ENCODE measurements at places on chromosomes 6 and 20.

GRCh38 chr20:48282591-48283228, 497.4 kb upstream of the SULF2 start:
- DNase-seq, result peak; percentile 35

DNA sequence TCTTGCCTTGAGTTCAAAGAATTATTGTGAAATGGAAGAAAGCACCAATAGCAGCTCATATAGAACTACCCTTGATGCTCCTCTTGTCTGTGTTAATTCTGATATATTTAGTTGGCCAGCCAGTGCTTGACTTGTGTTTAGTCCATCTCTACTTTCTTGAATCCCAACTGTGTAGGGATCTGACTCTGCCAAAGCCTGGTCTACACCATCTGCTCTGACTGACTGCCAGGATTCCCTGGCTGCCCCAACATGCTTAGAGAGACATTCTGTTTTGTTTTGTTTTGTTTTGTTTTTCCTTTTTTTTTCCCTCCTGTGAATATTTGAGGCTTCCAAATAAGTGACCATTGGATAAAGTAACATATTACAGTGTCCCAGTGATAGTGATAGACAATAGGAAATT, 953.7 kb upstream of the MANEA start:
- DNase-seq, result no peak

DNA sequence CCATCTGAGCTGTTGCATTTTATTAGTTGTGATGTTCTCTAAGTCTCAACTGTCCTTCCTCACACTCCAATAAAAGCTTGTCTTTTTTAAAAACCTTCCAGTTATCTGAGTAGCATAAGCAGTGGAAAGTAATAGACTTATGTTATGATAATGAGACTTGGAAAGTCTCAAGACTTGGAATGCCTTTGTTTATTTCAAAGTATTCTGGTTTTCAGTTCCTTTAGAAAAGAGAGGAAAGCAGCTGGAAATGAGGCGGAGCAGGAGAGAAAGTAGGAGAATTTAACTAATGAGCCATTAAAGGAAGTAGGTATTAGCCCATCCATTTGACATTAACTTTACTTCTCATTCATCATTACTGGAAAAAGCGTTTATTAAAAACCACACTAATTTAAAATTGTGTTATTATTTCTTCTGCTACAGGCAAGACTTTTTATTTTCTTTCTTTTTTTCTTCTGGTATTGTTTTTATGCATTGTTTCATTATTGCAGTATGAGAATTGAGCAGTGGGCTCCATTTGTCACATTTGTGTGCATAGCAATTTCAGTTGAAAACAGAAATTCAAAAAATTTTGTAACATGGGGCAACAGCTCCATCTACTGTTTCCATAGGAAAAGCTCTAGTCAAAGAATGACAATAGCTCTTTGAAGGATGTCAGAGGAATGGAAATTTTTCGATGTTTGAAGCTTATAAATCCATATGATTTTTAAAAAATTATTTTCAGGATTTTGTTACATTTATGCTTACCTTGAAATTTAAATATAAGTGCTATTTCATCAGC, 194.8 kb downstream of the COL9A1 start:
- DNase-seq, result peak; percentile 19

DNA sequence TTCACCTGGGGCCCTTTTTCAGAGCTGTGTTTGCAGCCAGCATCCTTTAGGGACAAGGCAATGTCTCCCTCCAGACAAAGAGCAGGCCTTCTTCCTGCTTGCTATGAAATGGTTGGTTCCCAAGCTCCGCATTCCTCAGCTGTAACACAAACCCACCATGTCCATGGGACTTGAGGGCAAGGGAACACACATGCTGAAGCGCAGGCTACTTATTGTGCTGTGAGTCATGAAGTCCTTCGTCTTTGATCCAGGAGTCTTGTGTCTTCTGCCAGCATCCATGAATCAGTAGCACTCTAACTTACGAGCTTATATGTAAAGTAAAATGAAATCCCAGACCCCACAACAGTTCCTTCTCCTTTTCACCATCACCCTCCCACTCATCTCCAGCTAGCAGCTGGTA, 59.0 kb downstream of the ANKRD60 start:
- no peak for DNase-seq

- DNase-seq, result no peak
Measured at GRCh38 chr20:10927011-10927583, 253.3 kb upstream of the JAG1 start.

DNA sequence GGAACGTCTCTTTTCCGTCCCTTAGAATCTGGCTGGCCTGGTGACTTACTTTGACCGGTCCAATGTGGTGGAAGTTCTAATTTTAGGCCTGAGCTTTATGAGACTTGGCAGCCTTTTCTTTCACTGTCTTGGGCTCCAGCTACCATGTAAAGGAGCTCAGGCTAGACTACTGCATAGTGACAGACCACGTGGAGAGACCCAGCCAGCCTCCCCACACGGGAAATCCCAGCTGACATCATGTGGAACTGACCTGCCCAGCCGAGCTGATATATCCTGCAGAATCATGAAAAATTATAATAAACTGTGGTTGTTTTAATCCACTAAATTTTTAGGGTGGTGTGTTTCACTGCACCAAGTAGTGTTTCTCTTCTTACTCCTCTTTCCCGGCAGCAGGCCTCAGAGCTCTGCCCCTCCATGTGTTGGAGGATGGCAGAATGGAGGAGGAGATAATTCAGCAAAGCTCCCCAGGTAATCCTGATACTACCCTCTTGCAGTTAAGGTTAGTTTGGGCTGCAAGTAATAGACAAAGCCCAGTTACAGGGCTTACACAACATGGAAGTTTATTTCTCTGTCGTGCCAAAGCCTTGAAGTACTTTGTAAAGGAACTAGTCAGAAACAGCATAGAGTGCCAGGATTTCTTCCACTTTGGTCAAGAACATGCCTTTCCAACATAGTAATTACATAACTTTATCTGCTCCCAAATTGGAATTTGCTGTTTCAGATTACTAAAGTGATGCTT, 87.5 kb downstream of the SH3BGRL2 start:
- DNase-seq, result no peak

DNA sequence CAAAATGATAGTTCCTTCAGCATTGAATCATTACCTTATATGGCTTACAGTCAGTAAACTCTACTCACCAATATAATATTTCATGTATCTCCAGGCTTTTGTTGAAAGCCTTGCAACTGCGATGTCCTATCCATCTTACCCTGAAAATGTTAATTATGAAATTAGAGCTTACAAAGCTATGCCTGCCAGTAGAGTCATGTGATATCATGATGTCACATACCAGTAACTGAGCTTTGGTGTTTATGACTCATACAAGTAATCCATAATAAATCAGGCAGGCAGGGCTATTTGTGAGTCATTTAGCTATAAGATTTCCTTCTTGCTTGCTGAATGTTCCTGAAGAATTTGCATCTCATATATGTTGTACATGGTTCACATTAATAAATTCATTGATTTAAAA, 44.9 kb upstream of the FAM83B start:
- no peak for DNase-seq

- DNase-seq, result no peak
Measured at GRCh38 chr6:146200176-146200575, 171.3 kb downstream of the GRM1 start.

DNA sequence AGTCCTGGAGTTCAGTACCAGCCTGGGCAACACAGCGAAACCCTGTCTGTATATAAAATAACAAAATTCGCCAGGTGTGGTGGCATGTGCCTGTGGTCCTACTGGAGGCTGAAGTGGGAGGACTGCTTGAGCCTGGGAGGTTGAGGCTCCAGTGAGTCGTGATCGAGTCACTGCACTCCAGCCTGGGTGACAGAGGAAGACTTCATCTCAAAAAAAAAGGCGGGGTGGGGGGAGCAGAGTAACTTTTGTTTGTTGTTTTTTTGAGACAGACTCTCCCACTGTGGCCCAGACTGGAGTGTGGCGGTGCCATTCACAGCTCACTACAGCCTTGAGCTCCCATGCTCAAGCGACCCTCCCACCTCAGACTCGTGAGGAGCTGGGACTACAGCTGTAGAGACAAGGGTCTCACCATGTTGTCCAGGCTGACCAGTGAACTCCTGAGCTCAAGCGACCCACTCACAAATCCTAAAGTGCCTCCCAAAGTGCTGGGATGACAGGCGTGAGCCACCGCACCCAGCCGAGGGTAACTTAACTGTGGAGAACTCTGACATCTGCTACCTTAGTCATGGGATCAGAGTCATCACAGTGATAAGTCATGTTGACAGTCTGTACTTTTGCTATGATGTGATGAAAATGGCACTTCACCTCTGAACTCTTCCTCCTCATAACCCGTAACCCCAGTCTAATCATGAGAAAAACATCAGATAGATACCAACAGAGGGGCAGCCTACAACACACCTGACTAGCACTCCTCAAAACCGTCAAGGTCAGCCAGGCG, 16.5 kb downstream of the PEDS1 start:
- no peak for DNase-seq

- no peak for DNase-seq
Measured at GRCh38 chr20:8909596-8909995, 159.3 kb upstream of the PLCB4 start.

- DNase-seq, result no peak
Measured at GRCh38 chr20:59819496-59820203, 113.8 kb downstream of the SYCP2 start.

GRCh38 chr6:32947552-32948465, 5.1 kb downstream of the HLA-DMA start:
- DNase-seq, result peak; percentile 58

- no peak for DNase-seq
Measured at GRCh38 chr20:64104667-64105451, 2.5 kb downstream of the NPBWR2 start.

Measured in HepG2 (cell line).